IMR-90 (cell line): ENCODE measurements at places on chromosomes 5 and 9. TPM values are rescaled to one million over a fixed set of nuclear protein-coding genes. Genes with fewer than 3 reads are reported as not detected.

Gene SPATA9
- total RNA-seq = 0.72 and 0.83 TPM in 2 replicates

Gene OR1J2
- not detected in 2 replicates for total RNA-seq

Gene TXNDC8
- total RNA-seq = not detected in 2 replicates

Gene HRH2
- total RNA-seq = not detected in 2 replicates

Gene PDGFRB
- total RNA-seq = 81.9 and 108 TPM in 2 replicates

Gene AFF4
- 57.2 and 67.2 TPM in 2 replicates for total RNA-seq

Gene INSYN2B
- total RNA-seq = 33.5 and 43.6 TPM in 2 replicates

Gene OMD
- total RNA-seq = not detected in 2 replicates

Gene GRXCR2
- total RNA-seq = not detected in 2 replicates

Gene PCDHAC1
- total RNA-seq = under 0.01 TPM in 1 of 2 replicates, not detected in the other

Gene PCDHB2
- total RNA-seq = 0.36 and 0.56 TPM in 2 replicates

Gene GFI1B
- total RNA-seq = not detected in 2 replicates

Gene HSPB3
- 0.54 TPM in 1 of 2 replicates, not detected in the other for total RNA-seq

Gene CCL21
- not detected in 2 replicates for total RNA-seq
